ENCODE measurements at places on chromosomes 5 and 9.

DNA sequence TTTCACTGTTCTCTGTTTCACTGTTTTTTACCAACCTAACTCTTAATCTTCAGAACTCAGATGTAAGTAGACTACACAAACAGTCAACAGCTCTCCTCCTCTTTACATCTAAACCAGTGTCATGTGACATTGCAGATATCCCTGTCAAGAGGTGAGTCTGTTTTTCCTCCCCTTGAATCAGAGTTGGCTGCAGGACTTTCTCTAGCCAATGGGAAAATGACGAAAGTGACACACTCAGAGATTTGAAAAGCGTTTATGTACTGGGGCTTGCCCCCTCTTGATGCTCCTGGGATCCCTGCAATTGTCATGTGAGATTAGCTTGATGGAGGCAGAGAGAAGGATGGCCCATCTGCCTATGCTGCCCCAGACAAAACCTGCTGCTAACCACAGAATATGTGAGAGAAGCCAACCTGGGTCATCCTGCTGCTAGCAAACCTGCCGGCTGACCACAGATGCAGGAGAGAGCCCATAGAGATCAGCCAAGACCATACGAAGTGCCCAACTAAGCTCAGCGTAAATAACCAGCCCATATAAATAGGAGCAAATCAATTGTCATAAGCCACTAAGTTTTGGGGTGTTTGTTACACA is 111.1 kb downstream of the ASTN2 start:
- DNase-seq = no peak

DNA sequence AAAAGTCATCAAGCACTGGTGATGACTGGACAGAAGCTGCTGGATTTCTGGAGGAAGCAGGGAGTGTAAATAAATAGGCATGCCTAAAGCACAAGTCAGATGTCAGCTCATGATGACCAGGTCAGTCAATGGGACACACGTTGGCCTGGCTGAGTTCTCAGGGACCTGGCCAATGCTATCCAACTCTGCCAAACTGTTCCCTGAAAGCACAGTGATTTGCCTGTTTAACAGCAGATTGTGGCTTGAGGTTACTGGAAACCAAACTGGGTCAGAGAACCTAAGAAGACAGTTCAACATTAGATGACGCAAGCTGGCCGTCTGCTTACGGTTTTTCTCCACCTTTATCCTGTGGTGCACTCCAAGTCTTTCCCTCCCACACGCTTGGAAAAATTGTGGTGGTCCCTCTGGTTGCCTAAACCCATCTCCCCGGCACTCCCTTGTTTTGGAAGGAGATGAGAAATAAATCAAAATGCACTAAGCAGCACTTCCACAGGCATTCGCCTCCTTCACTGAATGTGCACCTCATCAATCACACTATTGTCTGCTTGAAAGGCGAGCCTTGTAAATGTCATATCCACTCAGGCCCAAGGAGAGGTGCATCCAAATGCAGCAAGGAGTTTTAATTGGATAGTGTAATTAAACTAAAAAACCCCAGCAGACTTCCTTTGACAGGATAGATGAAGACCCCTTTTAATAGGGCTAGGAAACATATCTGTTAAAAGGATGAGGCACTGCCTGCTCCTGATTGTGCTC is 199.4 kb downstream of the GAPVD1 start:
- DNase-seq = no peak

- DNase-seq = no peak
Measured at GRCh38 chr5:14179446-14179845, 36.3 kb downstream of the TRIO start.

DNA sequence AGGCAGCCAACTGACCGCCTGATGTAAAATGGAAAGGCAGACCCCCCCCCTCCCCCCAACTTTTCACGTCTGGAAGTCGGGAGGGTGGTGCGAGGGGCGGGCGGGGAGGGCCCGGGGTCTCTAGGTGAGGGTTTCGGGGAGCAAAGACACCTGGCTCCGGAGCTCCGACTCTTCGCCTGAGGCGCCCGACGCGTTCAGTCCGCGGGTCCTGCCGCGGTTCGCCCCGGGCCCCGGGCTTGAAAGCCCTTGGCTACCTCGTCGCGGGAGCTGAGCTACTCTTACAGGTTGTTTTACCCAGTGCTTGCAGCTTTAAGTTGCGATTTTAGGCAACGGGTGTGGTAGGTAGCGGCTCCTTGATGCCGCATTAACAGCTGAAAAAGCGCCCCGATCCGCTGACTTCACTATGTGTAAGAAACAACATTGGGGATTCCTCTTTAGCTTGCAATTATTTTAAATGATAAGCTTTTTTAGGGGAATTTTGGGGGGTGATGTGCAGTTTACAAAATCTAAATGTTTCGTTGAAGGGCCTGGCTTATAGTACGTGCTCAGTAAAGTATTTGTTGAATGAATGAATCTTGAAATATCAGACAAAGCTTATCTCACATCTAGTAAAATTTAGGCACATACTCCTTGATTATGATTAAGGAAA is 722 bp downstream of the CDC42SE2 start:
- DNase-seq = no peak

GRCh38 chr9:121883281-121884056 is 209.6 kb downstream of the TTLL11 start:
- no peak for DNase-seq

GRCh38 chr5:65024681-65025080 is 256.0 kb downstream of the CWC27 start:
- no peak for DNase-seq

GRCh38 chr9:33255014-33255413 is 9.5 kb downstream of the BAG1 start:
- no peak for DNase-seq

GRCh38 chr5:68476854-68477253 is 261.3 kb downstream of the PIK3R1 start:
- no peak for DNase-seq

DNA sequence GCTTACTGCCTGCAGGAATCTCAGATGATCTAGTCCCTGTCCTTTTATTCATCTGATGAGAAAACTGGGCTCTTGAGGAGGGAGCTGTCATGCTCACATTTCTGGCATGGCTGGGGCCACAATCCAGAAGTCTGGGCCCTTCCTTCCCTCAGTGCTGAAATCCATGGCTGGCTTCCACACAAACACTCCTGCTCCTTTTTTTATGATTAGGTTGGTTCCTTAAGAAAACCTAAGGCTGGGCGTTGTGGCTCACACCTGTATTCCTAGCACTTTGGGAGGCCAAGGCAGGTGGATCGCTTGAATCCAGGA is 1.3 kb downstream of the ACER2 start:
- no peak for DNase-seq

GRCh38 chr5:64587370-64587769 is 81.6 kb downstream of the RGS7BP start:
- no peak for DNase-seq

- DNase-seq = no peak
Measured at GRCh38 chr9:82988488-82988887, 74.5 kb downstream of the RASEF start.

- DNase-seq = no peak
Measured at GRCh38 chr5:179795049-179795862, 1.5 kb downstream of the LTC4S start.

- DNase-seq = no peak
Measured at GRCh38 chr5:56128113-56128512, 105.0 kb downstream of the ANKRD55 start.

DNA sequence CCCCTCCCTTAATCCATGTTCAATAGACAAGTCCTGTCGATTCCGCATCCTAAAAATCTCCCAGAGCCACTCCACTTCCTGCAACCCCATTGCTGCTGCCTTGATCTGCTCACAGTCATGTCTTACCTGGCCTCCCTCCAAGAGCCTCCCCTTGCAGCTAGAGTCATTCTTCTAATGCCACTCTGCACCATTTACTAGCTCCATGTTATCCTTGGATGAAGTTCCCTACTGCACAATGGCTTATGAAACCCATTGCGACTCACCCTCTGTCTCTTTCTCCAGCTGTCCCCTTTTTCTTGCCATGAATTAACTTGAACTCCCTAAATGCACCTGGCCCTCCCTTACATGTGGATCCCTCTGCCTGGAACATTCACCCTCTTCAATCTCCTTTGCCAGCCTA is 39.5 kb downstream of the MEGF10 start:
- no peak for DNase-seq

GRCh38 chr5:127963931-127964330 is 119.6 kb upstream of the SLC12A2 start:
- no peak for DNase-seq

DNA sequence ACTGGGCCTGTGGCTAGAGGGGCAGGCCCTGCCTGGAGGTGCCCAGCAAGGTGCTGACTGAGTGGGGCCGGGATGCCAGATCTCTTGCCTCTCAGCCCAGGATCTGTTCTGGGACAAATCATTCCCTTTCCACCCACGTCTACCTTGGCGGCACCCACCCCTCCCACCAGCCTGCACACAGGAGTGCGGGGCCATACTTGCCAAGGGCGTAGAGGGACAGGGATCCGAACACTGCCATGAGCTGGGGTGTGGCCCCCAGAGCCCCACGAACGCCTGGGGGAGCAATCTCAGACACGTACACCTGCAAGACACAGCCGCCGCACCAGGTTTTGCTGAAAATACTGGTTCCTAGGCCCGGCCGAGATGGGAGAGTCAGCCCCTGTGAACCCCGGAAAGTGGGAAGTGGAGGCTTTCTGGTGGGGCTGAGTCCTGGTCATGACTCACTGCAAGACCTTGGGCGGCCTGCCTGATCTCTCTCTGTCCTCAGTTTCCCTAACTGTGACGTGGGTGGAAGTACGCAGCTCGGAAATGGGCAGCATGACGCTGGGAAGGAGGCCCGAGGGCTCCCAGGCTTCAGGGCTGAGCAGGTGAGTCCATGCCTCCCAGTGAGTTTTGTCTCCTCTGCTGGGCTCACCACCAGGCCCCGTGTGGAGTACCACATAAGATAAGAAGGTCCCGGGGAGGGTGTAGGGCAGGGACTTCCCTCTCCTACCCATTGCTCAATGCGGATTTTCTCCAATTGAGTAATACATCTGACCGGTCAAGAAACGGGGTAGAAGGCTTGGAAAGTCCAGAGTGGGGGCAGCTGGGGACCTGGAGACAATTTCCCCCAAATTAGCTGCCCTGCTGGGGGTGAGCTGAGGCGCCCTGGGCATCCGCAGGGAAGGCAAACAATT is 2.6 kb downstream of the SLC2A6 start:
- no peak for DNase-seq

- no peak for DNase-seq
Measured at GRCh38 chr5:141825791-141826560, 52.2 kb downstream of the PCDH1 start.

Measured in stimulated activated CD8-positive, alpha-beta memory T cell treated with anti-CD3 and anti-CD28 coated beads, Interleukin-7, amount 100 ng/mL, for 48 hours (primary cell).